ENCODE measurements at places on chromosomes 16 and 17.

GRCh38 chr16:29951625-29952365 is 10.1 kb upstream of the TMEM219 start:
- DNase-seq: no peak

- DNase-seq: no peak
These were observed 39.4 kb upstream of the VWA3A start for GRCh38 chr16:22052980-22053379.

DNA sequence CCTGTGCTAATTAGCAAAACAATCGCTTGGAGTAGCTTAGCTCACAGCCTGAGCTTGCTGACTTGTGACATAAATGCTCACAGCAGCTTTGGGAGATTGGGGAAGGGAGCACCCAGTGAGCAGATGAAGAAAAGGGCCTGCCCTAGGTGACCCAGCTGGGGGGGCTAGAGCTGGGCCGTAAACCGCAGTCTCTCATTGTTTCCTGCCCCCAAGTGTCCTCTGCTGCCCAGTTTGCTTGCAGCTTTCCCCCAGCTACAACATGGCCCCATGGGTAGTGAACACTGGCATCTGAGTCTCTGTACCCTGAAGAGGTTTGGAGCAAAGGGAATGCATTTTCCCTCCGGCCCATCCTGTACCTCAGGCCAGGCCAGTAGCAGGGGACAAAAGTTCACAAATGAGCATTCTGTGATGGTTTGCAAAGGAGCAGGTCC is 349.4 kb downstream of the SLC39A11 start:
- DNase-seq: no peak

GRCh38 chr17:67648032-67648905 is 69.5 kb upstream of the NOL11 start:
- no peak for DNase-seq

DNA sequence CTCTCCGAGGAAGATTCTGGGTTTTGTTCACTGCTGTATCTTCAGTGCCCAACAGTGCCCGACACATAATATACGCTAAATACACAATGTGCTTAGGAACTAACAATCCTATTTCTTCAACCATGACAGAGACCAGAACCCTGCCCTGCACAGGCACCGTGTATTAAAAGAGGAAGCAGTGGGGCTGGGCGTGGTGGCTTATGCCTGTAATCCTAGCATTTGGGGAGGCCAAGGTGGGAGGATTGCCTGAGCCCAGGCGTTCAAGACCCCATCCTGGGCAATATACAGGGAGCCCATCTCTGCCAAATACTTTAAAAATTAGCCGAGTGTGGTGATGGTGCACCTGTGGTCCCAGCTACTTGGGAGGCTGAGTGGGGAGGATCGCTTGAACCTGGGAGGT is 19.3 kb downstream of the ARL2BP start:
- DNase-seq: no peak

DNA sequence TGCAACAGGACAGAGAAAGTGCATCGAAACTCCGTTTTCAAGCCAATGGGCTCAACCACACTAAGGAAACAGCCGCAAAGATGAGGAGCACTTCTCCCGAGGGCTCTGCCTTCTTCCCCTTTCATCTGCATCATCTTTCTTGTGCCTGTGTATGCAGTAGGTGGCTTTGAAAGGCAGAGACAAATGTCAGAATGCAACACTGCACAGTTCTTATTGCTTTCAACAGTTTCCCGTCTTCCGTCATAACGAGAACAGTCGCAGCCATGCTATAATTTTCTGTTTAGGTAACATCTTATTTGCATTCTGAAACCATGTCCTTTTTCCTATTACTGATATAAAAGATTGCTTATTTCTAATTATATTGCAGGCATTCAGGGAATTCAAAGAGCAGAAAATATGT is 205.2 kb downstream of the SLC39A11 start:
- no peak for DNase-seq

- no peak for DNase-seq
These were observed 259.7 kb downstream of the SEC14L1 start for GRCh38 chr17:77400445-77400870.

DNA sequence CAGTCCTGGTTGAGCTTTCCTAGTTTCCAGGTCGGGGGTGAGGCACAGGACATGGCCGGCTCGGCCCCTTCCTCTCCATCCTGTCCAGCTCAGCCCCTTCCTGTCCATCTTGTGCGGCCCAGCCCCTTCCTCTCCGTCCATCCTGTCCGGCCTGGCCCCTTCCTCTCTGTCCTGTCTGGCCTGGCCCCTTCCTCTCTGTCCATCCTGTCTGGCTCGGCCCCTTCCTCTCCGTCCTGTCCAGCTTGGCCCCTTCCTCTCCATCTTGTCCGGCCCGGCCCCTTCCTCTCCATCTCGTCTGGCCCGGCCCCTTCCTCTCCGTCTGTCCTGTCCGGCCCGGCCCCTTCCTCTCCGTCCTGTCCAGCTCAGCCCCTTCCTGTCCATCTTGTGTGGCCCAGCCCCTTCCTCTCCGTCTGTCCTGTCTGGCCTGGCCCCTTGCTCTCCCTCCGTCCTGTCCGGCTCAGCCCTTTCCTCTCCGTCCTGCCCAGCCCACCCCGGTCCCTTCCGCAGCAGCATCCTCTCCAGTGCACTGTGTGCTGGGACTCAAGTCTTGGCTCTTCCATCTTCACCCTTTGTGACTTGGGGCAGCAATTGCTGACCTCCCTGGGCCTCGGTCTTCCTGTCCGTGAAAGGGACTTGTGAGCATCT is 5.5 kb upstream of the ZNF750 start:
- no peak for DNase-seq

DNA sequence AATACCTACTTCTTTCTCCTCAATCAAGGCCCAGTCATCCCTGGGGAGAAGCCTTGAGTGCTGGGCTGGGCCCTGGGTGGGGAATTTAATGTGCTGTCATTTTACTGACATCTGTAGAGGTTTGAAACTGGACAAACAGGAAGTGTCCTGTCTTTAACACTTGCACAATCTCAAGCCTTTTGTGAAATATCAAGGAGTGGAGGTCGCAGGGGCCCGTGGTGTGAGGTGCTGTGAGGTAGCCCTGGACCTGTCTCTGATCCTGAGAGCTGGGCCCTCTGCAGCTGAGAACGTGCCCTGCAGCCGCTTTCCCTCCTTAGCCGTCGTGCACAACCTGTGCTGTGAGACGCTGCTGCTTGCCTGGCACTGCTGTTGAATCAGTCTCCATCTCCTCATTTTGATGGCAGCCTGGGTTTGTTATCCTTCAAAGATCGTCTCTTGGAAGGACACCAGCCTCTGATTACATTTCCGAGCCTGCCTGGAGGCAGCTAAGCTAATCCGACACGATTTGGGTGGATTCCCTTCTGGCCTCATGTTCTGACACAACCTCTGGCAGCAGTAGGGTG is 29.9 kb downstream of the SMARCE1 start:
- no peak for DNase-seq

- DNase-seq: no peak
These were observed 372.7 kb downstream of the SLC39A11 start for GRCh38 chr17:72719578-72720493.

- DNase-seq: no peak
These were observed 438 bp downstream of the GRN start for GRCh38 chr17:44345454-44346026.

Data from COLO829 (cell line).